ENCODE measurements at places on chromosomes 6 and 20.

DNA sequence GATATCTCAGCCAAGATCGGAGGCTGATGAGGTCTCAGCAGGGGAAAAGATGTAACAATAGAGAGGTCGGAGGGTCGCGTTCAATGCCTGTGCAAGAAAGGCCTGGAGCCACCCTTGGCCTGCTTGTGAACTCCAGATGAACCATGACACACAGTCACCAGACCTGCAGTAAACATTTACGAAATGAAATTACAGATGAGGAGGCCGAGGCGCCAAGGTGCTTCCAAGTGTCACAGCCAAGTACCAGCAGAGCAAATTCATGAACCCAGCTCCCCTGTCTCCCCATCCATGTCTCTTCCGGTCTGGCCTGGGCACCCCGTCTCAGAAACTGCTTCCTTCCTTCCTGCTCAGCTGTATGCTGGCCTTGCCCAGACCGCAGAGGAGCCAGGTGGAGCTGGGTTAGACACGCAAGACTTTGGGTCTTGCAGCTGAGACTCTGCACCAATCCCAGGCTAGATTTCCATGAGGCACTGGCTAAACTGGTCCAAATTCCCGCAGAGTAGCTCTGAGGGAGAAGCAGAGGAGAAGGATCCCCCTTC is 48.1 kb downstream of the CHMP4B start:
- DNase-seq: peak; percentile 40

- DNase-seq: peak; percentile 82
Observed at GRCh38 chr6:154932515-154933027, 62.5 kb upstream of the TIAM2 start.

DNA sequence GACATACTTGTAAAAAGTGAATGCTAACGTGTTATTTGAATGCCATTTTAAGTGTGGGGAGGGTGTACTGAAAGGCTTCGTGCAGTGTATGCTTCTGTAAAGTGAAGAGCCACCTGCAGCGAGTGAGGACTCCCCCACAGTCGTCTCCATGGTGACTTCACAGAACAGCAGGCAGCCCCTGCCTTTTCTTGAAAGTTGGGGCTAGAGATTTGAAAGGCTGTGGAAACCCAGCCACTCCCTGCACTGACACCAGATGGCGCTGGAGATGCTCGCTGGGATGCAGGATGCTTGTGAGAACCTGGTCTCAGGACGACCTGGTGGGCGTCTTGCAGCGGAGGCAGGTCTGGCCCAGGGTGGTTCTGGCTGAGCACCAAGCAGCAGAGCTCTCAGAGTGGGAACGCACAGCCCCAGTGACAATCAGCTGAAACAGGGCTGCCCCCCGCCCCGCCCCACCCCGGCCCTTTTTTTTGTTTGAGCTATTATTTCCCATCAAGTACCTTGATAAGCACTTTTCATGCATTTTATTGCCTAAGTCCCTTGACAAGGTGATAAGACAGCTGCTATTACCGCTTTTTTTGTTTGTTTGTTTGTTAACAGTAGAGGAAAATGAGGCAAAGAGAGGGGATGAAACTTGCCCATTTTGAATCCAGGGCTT is 150.3 kb downstream of the SYCP2 start:
- DNase-seq: peak; percentile 21

DNA sequence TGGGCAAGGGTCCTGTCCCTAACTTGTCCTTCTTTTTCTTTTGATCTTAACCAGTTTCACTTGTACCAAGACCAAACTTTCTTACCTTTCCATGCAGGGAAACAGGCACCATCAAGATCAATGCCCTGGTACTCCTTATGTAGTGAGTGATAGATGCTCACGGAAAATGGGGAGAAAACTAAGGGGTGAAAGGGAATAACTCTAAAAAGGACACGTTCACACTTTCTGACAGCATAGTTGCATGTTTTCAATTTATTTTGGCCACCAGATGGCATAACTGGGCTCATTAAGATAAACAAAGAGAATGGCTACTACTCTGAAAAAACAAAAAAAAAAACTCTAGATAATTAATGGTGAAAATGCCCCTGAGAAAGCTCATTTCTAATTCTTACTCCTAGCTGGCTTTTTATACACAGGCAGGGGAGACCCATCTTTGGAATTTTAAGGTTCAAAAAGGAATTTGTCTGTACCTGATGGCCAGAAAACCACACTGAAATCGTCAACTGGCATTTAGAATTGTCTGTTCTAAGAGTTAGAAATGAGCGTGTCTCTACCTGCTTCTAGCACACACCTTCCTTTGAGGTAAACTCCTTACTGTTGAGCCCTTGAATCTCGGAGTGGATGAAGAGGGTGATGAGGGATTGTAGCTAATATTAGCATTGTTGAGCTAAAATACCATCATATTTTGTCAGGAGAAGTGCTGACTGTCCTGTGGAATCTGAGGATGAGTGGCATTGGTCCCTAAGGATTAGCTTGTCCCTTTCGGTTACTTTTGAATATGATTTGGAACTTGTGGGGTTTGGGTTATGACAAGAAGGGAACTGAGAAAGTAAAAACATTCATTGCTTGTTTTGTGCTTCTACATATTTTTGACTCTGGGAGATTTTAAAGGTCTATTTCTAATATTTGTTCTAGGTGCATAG is 62.2 kb upstream of the DDR1 start:
- peak; percentile 45 for DNase-seq

DNA sequence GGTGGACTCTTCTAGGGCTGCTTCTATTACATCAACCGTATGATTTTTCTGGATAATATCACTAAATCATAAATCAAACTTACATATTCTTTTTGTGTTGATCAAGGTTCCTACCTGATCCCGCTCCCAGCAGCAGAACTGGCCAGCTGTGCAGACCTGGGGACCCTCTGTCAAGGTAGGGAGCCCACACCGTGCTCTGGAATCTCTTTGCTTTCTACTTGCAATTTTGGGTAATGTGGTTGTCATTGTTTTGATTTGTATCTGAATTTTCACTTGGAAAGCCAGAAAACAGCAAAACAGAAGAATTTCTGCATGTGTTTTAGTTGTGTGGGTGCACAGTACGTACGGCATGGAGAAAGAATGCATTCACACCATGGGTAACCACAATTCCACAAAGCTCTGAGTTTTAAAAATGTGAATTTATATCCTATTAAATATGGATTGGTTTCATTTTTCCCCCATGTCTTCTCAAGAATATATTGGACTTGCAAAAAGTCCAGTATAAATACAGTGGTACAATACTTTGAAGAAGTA is 80.1 kb downstream of the ADGRG6 start:
- peak; percentile 41 for DNase-seq

DNA sequence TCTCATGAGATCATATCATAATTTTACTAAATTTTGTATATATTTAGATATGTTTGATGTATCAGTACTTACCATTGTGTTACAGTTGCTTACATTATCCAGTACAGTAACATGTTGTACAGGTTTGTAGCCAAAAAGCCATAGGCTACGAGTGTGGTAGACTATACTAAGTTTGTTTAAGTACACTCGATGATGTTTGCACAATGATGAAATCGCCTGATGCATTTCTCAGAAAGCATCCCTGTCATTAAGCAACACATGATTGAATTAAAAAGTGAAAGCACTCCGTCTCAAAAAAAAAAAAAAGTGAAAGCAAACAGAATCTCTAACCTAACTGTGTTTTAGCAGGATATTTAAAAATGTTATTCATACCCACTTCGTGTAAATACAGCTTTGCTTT is 104.9 kb upstream of the TFAP2D start:
- DNase-seq: no peak

GRCh38 chr20:40168981-40169620 is 519.9 kb downstream of the MAFB start:
- DNase-seq: no peak

DNA sequence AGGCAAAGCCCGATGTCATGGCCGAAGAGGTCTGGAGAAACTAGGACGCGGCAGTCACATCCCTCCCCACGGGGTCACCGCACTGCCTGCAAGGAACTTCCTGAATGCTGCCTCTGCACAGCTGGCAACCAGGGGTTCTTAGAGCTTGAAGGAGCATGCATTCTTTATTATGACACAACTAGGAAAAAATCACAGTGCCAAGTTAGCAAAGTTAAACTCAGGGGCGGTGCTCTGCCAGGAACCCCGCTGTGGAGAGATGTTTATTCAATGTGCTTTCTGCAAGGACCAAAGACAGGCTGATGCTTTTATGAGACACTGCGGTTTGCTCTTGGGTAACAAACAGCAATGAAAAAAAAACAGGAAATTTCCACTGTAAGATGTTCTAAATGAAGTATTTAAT is 287.3 kb upstream of the FOXQ1 start:
- peak; percentile 93 for DNase-seq

DNA sequence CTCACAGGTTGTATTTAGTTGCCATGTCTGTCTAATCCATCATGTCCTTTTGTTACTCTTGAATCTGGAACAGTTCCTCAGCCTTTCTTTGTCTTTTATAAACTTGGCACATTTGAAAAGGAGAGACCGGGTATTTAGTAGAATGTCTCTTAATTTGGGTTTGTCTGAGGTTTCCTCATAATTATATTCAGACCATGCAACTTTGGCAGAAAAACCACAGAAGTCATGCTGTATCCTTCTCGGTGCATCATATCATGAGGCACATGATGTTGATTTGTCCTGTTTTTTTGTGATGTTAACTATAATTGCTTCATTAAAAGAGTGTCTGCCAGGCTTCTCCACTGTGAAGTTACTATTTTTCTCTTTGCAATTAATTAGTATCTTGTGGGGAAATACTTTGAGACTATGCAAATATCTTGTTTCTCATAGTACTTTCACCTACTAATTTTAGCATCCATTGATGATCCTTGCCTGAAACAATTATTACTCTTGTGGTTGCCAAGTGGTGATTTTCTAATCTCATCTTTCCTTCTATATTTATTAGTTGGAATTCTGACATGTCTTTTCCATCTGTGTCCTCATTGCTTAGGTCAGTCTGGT is 837.3 kb downstream of the DHX35 start:
- no peak for DNase-seq

DNA sequence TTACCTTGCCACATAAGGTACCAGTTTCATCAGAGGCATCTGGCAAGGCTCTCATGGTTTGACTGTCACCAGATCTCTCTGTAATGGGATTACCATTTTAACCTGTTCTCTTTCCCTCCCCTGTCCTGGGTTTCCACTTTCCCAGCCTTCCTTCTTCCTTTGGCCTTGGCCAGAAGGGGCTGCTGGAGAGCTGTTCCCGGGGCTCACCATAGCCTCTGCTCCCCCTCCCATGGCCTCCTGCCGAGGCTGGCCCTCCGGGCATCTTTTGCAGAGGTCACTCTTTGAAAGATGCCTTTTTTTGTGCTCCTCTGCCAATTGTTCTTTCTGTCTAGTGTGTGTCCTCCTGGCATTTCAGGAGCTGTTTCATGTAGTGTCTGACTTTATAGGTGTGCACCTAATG is 100.7 kb upstream of the SCP2D1 start:
- no peak for DNase-seq

DNA sequence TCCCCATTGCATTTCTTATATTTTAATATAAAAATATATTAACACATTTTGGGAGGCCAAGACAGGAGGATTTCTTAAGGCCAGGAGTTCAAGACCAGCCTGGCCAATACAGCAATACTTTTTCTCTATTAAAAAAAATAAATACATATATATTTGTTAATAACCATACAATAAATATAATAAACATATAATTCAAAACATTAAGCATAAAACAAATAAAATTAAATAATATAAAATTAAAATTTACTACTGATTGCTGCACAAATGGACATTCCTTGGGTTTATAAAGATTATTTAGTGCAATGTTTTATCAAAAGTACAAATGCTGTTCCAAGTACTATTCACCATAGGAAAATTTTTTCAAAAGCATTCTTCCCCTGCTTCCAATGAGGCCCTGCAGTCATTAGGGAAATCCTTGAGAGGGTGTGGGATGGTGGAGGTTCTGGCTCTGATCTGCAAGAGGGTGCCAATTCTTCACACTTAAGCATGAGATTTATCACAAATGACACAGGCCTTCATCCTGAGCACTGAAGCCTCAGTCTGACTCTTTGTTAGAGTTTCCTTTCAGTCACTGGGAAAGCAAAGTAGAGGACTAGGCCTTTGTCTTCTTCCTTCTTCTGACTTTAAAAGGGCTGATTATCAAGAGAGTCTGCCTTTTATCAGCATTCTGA is 596.7 kb downstream of the EPM2A start:
- DNase-seq: no peak

GRCh38 chr20:62929051-62929538 is 2.8 kb upstream of the DIDO1 start:
- peak; percentile 58 for DNase-seq

GRCh38 chr6:138371452-138371711 is 6.3 kb upstream of the SMIM28 start:
- DNase-seq: no peak

GRCh38 chr6:93242049-93242448 is 177.3 kb downstream of the EPHA7 start:
- no peak for DNase-seq

DNA sequence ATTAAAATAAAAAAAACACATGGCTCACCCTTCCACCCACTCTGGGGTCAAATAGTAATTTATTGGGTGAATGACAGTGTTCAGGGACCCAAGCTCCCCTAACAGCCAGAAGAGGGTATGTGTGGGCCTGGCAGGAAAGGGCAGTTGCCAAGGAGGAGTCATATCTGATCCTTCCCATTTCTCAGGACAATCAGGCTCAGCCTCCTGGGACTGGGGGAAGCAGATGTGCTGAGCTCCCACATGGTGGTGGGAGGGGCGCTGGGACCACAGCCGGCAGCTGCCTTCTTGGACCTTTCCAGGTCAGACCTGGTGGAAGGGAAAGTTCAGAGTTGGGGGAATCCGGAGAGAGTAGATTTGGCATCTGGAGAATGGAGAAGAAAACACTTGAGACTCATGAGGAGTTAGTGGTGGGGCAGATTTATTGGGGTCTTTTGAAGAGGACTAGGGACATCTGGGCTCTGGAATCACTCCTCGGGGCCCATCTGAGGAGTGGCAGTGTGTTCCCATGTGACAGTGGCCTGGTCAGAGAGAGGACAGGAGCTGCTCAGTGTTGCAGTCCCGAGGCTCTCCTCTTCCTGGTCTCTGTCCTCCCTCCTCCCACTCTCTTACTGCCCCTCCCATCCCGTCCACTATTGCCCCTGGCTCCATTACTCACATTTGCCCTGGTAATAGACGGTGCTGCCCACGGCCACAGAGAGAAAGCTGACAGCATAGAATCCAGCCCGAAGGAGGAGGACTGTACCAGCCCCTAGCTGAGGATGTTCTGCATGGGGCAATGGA is 3.0 kb downstream of the LST1 start:
- no peak for DNase-seq

DNA sequence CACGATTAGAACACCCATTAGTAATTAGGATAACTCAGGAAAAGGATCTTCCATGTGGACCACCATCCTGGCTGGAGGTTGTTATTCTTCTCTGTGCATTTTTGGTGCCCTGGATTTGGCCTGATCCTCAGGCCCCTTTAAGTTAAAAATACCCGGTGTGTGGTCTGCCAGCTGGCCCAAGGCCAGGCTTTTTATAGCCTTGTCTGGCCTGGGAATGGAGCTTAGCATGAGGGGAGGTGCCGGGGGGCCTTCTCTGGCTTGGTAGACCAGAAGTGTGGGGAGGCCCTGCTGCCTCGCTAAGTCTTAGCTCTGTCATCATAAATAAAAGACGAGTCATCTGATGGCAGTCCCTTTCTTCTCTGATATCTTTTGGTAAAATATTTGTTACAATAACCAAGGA is 71.4 kb downstream of the ARID1B start:
- no peak for DNase-seq

All from iris pigment epithelial cell (primary cell).